ENCODE measurements at places on chromosomes 5 and 9.

DNA sequence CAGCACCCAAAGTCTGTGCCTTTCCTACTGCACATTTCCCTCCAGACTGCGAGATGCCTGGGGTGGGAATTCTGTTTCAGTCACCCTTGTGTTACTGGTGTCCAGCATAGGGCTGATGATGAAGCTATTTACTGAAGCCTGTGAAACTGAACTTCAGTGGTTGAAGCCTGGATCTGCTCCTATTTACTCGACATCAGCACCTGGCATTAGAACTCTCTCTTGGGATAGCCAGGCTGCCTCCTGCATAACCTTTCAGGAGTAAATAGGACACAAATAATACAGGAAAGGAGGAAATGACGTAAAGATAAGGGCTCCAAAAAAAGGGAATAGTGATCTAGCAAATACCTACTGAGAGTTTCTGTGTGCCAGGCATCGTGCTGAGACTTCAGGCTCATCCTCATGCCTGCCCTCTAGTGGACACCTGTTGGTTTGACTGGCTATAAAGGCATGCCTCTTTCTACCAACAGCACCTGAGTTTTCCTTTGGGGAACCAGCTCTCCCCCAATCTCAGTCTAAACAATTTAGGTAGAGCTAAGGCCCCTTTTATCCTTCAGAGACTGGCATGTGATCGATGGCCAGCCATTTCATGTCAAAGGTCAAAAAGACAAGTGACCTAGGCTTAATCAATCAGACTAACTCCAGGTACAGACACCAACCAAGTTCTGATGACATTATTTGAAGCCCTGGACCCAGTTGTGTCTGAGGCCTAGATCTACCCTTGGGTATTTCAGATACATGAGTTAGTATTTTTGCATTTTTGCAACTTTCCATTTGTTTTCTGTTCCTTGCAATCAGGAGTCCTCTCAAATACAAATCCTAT lies 192.1 kb upstream of the TRIM32 start:
- no peak for DNase-seq

DNA sequence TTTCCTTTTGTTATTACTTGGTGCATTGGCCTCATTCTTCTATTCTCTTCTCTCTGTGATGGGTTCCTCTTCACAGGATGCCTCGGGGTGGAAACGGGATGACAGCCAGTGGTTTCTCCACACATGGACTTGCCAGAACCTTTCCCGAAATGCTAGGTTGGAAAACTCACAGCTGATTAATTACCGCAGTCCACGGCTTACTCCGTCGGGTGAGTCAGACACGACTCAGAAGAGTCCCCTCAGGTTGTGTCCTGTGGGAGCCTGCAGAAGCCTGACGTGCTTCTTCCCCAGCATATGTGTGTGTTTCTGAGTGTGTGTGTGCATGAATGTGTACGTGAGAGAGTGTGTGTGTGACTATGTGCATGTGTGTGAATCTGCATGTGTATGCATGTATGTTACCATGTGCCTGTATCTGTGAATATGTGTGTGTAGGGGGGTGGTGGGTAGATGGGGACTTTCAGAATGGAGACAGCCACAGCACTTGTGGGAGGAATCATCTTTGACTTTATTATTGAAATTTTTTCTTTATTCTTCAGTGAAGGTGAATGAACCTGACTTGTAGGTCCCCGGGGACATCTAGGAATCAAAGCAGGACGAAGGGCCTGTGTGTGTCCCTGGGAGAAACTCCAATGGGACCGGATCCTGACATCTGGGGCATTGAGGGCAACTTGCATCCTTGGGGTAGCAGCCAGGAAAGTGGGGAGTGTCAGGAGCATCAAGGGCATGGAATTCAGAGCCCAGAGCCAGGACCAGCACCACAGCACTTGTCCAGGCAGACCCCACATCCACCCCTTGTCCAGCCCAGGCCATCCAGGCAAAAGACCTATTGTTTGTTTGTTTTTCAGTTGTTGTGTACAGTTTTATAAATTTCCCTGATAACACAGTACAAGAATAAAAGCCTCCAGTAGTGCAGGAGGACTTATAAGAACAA lies 21.9 kb upstream of the MED10 start:
- no peak for DNase-seq

GRCh38 chr9:89845321-89845720 lies 240.5 kb downstream of the GADD45G start:
- no peak for DNase-seq

DNA sequence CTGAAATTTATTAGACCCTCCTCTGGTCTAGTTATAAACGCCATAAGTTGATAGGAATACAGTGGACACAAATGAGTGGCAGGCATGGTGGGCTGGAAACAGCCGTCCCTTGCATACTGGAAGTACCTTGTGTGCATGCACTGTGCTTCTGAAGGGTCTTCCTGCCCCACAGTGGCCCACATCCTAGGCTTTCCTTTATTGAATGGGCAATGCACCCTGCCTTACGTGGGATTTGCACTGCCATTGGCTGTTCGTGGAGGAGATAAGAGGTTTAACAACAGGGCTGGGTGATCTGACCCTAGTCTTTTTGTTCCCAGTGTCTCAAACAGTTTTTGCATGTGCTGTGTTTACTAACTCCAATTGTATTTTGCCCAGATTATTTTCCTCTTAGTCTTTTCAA lies 480.8 kb downstream of the GADD45G start:
- DNase-seq = no peak

DNA sequence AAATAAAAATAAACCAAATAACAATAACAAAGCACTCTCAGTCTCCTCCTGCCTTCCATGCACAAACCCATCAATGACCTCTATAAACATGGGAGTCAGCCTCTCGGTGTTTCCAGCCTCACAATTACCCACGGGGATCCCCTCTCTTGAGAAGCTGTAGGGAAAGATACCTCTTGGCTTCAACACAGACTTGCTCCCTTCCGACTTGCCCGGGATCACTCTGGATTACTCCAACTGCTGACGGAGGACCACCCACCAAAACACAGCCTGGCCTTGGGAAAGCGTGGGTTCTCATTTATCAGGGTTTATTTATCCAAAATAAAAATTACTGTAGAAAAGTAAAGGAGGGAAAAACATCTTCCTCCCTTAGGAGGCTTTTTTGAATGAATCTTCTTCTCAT lies 11.5 kb upstream of the NKX2-5 start:
- no peak for DNase-seq

- DNase-seq = no peak
Measured at GRCh38 chr5:514101-514485, 10.2 kb downstream of the SLC9A3 start.

GRCh38 chr9:124558777-124559470 lies 51.7 kb upstream of the NR5A1 start:
- no peak for DNase-seq

DNA sequence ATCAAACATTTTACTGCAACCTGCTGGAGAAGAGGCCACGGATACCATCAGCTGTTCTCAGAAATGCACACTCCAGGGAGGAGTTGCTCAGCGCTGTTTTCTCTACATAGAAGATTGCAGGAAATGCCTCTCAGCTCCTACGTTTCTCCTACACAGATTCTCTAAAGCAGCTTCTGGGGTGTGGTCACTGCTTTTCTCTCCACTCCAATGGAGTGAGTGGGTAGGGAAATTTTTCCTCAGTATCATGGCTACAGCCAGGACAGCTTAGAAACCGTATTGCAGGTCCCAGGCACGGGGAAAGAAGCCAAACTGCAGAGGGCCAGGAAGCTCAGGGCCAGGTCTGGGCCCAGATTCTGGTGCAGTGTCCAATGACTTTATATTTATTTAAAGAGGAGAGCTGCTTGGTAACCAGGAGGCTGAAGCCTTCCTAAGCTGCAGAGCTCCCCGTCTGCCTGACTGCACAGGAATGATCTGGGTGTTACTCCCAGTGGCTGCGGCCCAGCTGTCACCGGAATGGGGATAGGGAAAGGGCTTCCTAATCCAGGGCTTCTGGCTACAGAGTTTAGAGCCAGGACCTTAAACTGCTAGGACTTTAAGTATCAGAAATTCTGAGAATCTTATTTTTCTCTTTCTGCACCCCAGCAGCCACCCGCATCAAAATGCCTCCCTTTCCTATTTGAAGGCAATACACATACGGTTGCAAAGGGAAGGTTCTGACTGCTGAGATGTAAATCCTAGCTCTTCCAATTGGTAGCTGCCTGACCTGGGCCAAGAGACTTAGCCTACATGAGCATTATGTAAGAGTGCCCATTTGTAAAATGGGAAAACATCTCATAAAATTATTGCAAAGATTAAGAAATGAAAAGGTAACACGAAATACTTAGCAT lies 1.4 kb upstream of the SPTAN1 start:
- no peak for DNase-seq

GRCh38 chr5:80655231-80655774 lies 520 bp upstream of the DHFR start:
- no peak for DNase-seq

Data from activated T-helper 9 cell treated with anti-CD3 and anti-CD28 coated beads, Interleukin-2, amount 50 U/mL, for 16 hours (primary cell).